ENCODE measurements at places on chromosomes 5 and 9.

DNA sequence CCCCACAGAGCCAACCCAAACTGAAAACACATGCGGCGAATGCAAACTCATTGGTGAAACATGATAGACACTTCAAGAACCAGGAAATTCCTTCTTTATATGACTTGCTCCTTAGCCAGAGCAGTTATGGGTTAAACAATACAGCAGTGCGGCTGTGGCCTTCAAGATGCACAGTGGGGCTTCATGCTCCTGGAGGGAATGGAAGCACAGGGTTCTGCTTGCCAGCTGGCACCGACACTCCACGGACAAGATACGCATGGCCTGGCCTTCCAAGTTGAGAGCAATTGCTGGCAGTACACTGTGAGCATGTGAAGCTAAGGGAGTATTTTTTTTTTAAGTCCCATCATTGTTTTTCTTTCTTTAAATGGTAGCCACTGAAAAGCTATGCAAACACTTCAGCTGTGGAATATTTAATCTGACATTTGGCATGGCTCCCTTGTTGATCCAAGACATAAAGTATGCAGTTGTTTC is 451.6 kb upstream of the CD180 start:
- DNase-seq: no peak

GRCh38 chr5:111667128-111667736 is 89.8 kb downstream of the NREP start:
- no peak for DNase-seq

- DNase-seq: no peak
Observed at GRCh38 chr9:93860694-93861658, 94.2 kb downstream of the BARX1 start.

GRCh38 chr5:156949424-156949823 is 13.6 kb downstream of the TIMD4 start:
- no peak for DNase-seq

DNA sequence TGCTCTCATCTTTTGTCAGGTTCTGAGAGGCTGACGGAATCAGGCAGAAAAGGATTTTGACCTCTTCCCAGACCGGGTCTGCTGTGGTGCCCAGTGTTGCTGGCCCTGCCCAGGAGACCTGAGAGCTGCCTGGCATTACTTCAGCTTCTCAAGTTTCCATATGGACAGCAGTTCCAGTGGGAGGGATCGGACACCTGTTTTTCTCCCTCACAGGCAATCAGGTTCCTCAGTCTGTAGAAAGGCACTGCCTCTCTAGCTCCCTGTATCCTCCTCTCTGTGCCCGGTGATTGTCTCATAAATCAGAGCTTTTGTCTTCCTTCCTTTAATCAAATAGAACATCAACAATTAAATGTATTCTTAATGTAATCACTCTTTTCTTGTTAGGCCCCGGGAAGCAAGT is 198.7 kb downstream of the SEMA6A start:
- no peak for DNase-seq

DNA sequence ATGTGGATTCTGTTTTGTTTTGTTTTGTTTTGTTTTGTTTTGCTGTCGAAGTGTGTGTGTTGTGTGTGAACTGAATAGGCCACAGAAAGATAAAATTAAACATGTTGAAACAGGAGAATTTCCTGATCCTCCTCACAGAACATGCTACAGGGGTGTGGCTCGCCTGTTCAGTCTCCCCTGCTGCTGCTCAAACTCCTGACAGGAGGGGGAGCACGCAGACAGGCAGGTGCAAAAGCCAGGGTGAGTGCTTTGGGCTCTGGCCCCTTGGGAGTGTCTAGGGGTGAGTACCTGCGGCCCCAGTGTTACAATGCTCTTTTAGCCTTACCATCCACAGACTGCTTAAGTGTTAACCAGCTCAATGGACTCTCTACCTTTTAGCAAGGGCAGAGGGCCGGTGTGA is 473.5 kb downstream of the MAT2B start:
- DNase-seq: no peak

GRCh38 chr5:55226027-55226933 is 835 bp downstream of the MCIDAS start:
- no peak for DNase-seq

GRCh38 chr5:123142206-123142915 is 53.3 kb downstream of the PRDM6 start:
- DNase-seq: no peak

DNA sequence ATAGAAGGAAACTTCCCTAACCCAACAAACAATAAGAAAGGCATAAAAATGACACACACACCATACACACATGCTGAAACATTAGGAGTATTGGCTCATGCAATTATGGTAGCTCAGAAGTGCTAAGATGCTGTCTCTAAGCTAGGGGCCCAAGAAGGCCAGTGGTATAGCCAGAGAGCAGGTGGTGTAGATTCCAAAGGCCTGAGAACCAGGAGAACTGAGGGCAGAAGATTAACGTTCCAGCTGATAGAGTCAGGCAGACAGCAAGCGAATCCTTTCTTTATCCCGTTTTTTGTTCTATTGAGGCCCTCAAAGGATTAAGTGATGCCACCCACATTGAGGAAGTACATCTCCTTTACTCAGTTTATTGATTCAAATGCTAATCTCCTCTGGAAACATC is 262.9 kb downstream of the EPB41L4A start:
- DNase-seq: no peak

DNA sequence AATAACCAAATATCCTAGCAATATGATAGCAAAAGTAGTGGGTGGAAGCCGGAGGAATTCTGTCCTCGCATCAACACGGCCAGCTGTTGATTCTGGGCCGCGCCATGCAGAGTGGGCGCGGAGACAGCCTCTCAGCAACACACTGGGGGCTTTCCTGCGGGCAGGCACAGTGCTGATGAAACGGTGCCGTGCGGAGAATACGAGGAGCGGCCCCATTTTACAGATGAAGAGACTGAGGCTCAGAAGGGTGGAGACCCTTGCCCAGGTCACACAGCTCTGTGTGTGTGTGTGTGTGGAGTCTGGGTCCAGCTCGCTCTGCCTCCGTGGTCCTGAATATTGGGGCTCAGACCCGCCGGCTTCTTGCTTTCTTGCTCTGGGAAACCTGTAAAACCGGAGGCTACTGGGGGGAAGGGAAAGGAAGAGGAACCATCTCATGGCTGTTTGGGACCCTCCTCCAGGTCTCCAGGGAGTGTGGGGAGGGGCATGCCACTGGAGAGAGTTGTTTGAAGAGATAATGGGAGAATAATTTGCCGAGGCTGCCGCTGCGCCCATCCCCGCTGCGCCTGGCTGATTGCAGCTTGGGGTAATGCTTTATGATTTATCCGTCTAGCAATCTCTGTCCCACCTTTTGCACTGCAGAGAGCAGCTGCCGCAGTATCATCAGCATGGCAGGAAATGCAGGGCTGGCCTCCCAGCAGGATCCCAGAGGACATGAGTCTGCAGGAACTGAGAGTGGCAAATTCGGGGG is 36.6 kb downstream of the NCS1 start:
- no peak for DNase-seq

GRCh38 chr5:175837171-175837699 is 34.1 kb upstream of the CPLX2 start:
- no peak for DNase-seq

DNA sequence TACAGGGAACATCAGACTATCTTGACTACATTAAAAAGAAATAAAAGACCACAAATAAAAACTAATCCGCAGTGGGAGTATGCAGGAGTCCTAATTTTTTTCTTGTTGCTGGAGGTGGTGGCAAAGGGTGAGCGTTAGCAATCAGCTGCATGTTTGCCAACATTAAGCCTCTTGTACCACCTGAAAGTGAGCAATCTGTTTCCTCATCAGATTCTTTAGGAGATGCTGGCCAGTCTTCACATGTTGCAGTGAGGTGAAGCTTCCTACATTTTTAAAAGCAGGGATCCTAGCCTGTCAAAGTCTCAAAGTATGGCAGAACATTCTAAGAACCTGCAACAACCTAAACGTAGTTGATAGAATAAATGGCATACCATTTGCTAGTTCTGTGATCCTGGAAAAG is 162.2 kb upstream of the MEF2C start:
- DNase-seq: no peak

DNA sequence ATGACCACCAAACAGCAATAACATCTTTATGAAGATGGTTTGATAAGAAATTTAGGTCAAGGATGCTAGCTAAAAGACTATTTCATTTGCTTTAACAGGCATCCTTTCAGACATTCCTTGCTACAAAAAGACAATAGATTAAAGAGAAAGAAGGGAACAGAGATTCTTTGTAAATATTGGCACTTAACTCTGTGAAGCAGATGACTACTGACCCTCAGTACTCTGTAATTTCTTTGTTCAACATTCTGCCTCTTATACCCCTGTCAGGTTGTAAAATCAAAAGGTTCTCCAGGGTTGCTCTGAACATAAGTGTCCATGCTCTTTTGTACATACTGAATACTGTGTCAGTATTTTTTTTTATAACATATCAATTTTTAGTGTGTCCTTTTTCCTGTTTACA is 610.6 kb upstream of the GRAMD2B start:
- no peak for DNase-seq

DNA sequence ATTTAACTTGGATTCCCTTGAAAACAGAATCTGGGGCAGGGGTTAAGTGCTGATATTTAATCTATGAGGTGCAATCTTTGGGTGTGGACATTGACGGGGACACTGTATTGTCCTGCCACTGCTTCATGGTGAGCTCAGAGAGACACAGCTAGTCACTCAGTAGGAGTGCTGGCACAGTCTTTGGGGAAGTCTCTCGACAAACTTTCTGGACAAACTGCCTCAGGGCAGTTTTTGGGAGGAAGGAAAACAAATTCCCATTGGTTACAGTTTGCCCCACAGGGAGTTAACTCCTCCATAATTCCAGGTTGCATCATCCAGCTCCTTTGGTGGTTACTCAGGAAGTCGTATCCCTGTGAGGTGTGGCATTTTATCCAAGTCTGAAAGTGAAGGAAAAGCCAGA is 17.9 kb downstream of the HNRNPK start:
- no peak for DNase-seq

DNA sequence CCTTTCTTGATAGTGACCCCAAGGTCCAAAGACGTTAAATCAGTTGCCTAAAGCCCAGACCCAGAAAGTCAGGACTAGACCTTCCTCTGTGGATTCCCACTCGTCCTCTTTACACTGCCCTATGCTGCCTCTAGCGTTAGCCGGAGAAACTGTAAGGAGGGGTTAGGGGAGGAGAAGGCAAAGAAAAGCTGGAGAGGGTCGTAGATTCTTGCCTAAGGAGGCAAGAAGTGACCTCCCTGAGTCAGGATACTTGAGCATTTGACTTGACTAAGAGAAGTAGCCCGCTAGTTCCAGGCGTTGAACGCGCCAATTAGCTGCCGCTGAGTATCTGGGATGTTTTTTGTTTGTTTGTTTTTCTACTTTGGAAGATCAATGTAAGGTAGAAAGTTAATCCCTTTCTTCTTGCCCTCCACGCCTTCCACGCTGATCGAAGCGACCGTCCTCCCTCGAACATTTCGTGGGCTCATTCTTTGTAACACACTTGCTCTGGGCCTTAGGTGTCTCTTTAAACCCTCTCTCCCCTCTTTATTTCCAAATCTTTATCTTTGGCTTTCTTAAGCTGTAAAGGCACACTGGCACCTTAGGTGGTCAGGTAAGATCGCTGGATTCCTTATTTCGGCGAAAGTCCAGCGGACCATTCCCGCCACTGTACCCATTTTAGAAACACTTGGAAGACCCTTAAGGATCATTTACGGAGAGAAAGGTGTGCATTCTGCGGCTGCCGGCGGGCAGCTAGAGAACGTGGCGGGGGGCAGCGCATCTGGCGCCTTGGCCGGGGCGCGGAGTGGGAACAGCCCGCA is 5.1 kb upstream of the RGMB start:
- no peak for DNase-seq

GRCh38 chr5:174479325-174479724 is 245.1 kb upstream of the MSX2 start:
- no peak for DNase-seq

GRCh38 chr5:33079548-33079947 is 361.2 kb upstream of the TARS1 start:
- DNase-seq: no peak

DNA sequence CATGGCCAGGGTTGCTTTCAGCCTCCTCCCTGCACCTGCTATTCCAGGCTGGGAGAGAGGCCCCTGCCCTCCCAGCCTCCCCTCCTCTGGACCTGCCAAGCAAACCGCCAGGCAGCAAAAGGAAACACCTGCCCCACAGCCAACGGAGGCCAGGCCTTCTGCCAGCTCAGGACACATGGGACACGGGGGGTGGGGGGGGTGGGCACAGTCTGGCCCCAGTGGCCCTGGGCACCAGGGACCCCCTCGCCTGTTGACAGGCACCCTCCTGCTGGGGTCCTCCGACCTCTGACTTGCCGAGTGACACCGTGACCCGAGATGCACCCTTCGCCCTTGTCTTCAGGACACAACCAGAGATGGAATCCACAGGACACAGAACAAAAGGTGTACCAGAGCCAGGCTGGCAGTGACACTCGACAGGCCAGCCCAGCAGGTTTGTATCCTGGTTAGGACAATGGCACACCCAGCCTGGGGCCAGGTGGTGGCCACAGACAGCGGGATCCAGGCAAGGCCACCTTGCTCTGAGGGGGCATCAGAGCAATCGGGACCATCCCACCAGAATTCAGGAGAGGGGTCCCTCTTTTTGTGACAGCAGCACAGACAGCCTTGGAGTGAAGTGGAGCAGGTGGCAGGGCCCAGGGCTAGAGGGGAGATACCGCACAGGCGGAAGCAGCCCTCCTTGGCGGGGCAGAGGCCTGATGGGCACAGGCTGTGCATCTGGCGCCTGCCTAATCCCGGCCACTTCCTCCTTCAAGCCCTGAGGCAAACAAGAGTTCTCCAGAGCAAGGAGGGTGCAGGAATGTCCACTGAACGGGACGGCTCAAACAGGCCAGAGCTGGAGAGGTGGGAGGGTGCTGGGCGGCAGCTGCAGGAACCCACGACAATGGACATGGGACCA is 1.3 kb upstream of the TMEM210 start:
- no peak for DNase-seq

DNA sequence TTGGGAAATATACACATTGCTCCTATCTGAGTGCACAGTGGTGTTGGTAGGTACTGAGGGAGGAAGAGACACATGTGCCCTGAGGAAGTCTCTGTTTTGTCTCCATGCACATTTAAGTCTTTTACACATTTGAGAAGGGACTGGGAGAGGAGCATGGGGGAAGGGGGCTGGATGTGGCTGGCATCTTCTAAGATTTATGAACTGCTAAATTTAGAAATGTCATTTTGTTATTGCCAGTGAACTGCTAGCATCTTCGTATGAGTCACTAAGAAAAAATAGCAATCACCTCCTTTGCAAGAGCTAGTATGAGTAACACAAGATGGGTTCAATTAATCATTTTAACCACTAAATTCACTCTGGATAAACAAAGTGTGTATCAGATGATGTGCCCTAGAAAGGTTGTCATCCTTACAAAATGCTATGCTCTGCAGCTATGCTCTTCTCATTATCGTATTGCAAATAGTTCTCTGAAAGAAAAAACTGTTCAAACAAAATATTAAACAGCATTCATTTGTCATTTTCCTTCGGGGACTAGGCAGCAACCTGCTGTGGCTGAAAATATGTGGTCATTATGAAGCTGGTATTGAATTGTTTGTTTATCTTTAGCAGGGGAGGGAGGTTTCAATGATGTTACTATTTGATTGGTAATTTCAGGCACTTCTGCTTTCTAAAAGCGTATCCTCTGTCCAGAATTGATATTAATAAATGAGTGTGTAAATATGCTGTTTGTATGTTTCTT is 236.5 kb downstream of the DMRTA1 start:
- peak; percentile 54 for DNase-seq

Measured in epithelial cell of prostate (primary cell).